Mesothelial cell of epicardium (in vitro differentiated cells): ENCODE measurements at places on chromosomes 2 and 18. TPM values are rescaled to one million over a fixed set of nuclear protein-coding genes. Genes with fewer than 3 reads are reported as not detected.

Gene OTX1
- total RNA-seq, result 0.71 to 1.1 TPM (median 0.87 TPM) in 3 replicates

Gene FEV
- total RNA-seq, result 0.16 to 0.29 TPM (median 0.22 TPM) in 3 replicates

Gene KDSR
- 47.0 to 52.8 TPM (median 52.3 TPM) in 3 replicates for total RNA-seq

Gene CDH20
- 0.63 to 0.93 TPM (median 0.89 TPM) in 3 replicates for total RNA-seq

Gene MOGAT1
- not detected in 3 replicates for total RNA-seq
